ENCODE measurements at places on chromosomes 2 and 18. TPM values are rescaled to one million over a fixed set of nuclear protein-coding genes. Genes with fewer than 3 reads are reported as not detected.

DNA sequence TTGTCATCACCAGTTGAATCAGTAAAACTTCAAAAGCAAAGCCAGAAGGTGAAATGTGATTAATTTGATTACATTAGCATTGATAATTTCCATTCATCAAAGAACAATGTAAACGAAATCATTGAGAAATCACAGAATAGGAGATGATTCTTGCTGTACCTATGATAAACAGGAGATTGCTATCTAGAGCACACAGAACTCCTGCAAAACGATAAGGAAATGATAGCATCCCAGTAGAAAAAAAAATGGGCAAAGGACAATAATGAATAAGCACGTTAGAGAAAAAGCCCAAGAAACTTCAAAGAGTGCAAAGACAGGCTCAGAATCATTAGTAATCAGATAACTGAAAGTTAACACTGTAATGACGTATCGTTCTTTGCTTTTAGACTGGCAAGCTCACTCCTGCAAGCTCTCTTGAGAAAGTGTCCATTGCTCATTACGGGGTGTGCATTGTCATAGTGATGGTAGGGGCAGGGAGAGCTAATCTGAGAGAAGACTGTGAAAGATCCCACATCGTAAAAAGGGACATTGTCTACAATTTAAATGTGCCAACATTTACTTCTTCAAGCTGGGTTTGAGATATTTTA is 143.6 kb downstream of the SPP2 start:
- no peak for DNase-seq

The ACADL gene
- not detected for total RNA-seq

The UGT1A3 gene
- not detected for total RNA-seq

The RAPH1 gene
- total RNA-seq = 0.74 TPM

- no peak for DNase-seq
These were observed 109.6 kb upstream of the ODC1 start for GRCh38 chr2:10557506-10558265.

- no peak for DNase-seq
These were observed 1377.6 kb upstream of the PIK3C3 start for GRCh38 chr18:40577239-40577980.

The ANKRD62 gene
- total RNA-seq = not detected

The PIEZO2 gene
- not detected for total RNA-seq

GRCh38 chr2:25514043-25514637 is 159.2 kb downstream of the DTNB start:
- no peak for DNase-seq

- DNase-seq = no peak
These were observed 7.3 kb upstream of the VAPA start for GRCh38 chr18:9906481-9906880.

The ALPG gene
- not detected for total RNA-seq

The OSR1 gene
- total RNA-seq = not detected

The STON1 gene
- total RNA-seq = 2.7 TPM

DNA sequence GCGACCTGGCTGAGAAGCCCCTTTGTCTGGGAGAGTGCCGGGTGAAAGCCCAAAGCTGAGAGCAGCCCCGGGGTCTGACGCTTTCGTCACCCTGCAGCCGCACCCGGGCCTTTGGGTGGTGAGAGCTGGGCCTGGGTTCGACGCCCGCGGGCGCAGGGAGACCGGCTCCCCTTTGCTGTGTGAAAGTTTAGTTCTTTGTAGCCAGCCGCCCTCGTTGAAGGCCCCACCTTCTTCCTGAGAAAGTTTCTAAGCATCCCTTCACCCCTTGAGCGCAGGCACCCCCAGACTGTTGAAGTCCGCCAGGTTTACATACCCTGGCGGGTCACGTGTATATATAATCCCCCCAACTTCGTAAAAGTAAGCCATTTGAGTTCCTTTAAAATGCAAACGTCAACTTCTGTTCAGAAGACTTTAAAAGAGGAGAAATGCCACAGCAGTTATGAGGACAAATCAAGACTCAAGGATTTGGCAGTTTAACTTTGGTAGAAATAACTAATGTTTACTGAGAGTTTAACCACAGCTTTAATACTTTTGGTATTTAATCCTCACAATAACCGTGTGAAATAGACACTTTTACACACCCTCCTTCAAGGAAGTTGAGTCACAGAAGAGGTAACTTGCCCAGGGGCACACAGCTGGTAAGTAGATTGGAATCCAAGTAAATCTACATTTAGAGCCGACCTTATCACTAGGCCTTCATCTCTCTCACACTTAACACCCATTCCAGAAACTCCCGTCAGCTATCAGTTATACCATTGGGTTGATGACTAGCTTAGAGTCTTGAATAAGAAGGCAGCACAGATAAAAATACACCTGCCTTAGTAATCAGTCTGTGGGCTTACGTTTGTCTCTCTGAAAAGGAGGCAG is 1.1 kb upstream of the MBOAT2 start:
- DNase-seq = no peak

DNA sequence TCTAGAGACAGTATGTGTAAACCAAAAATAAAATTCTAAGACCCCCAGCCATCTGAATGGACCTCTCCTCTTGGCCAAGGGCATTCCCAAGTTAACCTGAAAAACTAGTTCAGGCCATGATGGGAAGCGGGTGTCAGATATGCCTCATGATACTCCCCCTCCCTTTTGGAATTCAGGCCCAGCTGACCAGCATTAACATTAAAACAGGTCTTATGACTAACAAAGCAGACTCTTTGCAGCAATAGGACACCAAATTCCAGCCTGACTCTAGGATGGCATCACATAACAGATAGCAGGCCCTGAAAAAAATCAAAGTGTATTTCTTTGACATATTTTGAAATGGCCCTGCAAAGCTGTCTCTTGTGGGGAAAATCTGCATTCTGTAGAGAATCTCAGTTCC is 73.3 kb upstream of the L3MBTL4 start:
- no peak for DNase-seq

GRCh38 chr2:113212245-113213060 is 38.7 kb downstream of the PSD4 start:
- DNase-seq = no peak

The RAB6C gene
- total RNA-seq = 0.11 TPM

GRCh38 chr2:106708209-106708608 is 177.8 kb downstream of the ST6GAL2 start:
- no peak for DNase-seq

- no peak for DNase-seq
These were observed 24.6 kb downstream of the TEX44 start for GRCh38 chr2:231617059-231617926.

- DNase-seq = no peak
These were observed 26.3 kb upstream of the YWHAQ start for GRCh38 chr2:9657083-9657482.

The NMUR1 gene
- total RNA-seq = 0.94 TPM

The POTEC gene
- not detected for total RNA-seq

GRCh38 chr18:69580107-69580506 is 179.4 kb downstream of the DOK6 start:
- DNase-seq = no peak

DNA sequence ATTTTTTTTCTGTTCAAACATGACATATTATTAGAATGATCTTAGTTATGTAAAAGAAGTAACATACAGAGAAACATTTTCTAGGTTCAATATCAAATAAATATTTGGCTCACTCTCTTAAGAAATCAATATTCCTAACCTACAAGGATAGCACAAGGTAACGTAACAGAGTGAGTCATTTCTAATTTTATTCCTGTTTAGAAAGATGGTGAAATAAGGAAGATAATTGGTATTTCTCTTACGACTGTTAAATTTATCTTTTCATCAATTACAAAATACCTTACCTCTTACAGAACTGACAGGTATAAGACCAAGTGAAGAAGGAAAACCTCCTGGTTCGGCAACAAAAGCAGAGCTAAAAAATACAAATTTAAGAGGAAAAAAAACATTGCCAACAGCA is 45.1 kb downstream of the PRELID3A start:
- no peak for DNase-seq

The DPP4 gene
- total RNA-seq = 107 TPM

DNA sequence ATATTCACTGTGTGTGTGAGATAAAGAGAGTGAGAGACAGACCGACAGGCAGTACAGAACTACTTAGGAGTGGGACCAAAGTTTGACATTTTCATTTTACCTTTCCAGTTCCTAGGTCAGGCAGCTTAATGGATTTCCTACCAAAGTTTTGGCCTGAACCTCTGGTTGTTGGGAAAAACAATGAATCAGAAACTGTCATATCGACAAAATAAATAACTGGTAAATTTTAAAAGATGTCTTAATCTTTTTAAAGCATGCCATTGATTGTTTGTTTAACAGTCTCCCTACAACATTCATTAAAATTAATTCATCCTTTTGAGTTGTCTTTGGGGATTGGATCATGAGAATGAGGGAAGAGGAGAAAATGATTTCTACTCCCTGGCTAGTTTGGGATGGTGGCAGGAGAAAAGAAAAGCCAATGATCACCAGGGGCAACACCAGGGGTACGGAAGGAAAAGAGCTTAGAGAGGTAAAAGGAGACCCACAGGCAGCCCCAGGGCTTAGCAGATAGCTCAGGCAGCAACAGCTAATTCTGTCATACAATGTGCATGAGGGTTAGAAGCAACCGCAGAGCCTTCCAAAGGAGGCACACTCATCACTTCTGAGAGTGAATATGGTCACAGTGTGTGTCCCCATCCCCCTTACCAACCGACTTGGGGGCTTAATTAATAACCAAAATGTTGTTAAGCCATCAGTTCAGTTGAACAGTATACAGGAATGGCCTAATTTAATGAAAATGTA is 98.5 kb downstream of the CCDC141 start:
- no peak for DNase-seq

GRCh38 chr18:22132763-22133162 is 36.6 kb upstream of the GATA6 start:
- no peak for DNase-seq

- DNase-seq = no peak
These were observed 89.1 kb upstream of the GCFC2 start for GRCh38 chr2:75799859-75800258.

DNA sequence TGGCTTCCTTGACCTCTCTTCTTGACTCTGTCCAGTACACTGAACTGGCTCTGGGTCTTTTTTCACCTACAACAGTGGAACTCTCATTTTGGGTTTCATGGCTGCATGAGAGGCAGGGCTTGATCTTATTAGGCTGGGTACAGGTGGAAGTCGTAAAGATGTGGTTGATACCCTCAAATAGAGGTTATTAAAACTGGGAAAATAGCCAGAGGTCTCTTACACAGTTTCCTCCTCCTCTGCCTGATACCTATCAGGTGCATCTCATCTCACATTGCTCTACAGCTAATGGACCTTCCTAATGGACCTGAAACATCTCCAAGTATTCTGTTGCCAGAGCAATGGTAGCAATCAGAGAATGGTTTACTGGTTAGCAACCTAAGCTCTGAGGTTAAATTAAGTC is 231.8 kb downstream of the ETAA1 start:
- DNase-seq = no peak

DNA sequence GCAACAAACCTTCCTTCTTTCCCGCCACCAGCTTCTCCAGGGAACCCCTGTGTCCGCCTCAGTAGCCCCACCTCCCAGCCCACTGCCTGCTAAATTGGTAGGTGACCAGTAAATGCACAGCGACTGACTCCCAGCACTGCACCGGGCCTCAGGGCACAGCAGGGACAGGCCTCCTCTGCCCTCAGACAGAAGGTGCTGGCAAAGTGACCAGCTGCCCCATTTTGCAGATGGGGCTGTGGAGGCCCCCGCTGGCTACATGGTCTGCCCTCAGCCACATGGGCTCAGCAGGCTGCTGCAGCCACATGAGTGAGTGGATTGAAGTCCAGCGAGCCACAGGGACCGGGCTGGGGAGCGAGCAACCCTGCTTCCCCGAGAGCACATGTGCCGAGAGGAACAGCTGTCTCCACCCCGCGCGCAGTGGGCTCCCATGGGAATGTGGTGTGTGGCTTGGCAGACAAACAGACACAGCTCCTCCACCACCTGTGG is 7.8 kb upstream of the NPPC start:
- DNase-seq = no peak

DNA sequence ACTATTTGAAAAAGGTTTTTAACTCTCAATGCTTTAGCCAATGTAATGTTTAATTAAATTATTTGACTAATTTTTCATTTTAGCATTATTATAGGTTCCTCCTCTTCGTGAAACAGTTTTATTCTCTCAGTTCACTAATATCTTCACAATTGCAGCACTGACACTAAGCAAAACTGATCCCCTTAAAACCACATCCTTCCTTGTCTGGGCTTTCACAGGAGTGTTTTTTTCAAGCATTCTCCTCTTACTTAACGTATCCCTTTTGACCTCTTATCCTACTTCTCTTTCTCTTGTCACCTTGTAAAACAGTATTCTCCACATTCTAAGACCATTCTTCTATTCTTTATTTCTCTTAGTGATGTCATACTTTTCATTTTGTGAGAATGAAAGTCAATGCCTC is 112.8 kb downstream of the DSC3 start:
- no peak for DNase-seq

GRCh38 chr2:149703281-149703680 is 115.7 kb upstream of the MMADHC start:
- no peak for DNase-seq

DNA sequence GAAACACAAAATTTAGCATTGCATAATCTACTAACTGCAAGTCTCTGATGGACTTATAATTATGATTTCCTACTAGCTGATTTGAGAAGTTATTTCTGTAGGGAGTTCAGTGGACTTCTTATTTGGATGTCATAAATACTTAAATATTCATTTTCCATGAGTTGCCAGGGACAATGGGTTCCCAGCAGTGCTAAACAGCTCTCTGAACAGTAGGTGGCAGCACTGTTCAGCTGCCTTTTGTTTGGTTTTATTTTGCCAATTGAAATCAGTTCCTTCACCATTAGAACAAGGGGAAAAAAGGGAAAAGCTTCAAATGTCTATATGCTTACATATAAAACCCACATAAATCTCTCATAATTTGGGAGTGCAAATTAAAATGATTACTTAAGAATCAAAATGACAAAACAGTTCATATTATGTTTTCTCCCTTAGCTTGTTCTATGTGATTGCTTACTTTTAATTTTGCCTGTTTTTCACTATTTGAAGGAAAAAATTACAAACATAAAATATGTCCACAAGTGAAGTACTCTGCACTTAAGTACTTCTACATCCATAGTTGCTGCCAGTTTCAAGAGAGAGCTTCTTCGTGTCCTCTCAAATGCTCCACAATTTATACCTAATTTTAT is 898.9 kb downstream of the CPS1 start:
- DNase-seq = no peak

The REEP1 gene
- total RNA-seq = not detected

GRCh38 chr2:117980783-117981676 is 32.8 kb downstream of the CCDC93 start:
- no peak for DNase-seq

- no peak for DNase-seq
These were observed 86.5 kb downstream of the LIPG start for GRCh38 chr18:49648326-49648725.

The LONRF2 gene
- 0.08 TPM for total RNA-seq
